ENCODE measurements at places on chromosomes 16 and 17.

DNA sequence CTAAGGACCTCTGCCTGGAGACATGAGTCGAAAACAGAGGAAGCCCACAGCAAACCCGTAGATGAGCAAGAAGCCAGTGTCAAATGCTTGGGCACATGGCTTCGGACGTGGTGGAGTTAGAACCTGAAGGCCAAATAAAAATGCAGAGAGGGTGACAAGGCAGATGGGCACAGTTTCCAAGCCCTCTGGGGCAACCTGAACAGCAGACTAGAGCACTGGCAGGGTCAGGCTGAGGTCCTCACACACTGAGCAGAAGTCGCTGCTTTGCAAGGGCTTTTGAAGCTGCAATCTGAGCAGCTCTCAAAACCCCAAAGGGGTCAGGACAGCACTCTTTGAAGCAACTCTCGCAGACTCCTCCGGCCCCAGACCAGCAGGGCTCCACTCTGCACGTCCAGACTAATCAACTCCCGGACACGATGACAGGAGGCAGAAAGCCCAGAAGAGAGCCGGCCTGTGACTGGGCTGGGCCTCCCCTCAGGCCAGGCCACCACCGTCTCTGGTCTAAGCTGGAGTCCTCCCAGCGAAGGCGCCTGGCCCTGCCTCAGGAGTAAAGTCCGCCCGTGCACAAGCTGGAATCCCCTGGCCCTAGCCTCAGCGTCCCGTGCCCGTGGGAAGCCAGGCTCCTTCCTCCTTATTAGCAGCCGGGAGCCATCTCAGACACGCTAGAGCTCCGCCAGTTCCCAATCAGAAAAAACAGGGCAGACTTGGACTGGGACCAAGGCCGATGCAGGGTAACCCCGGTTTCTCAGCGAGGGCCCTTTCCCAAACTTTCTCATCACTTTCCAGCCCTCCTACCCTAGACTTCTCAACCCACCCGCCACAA, 924 bp downstream of the SMARCD2 start:
- DNase-seq = no peak

DNA sequence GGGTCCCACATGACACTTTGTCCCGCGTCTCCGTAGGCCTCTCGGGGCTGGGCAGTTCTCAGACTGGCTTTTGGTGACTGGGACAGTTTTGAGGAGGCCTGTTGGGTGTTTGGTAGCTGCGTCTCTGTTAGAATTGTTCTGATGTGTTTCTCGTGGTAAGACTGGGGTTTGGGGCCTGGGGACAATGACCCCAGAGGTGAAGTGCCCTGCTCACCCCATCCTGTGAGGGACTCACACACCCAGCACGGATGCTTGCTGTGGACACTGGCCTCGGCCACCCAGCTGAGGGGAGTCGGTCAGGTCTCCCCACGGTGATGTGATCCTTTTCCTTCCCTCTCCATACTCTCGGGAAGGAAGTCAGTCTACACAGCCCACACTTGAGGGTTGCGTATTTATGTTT, 50.3 kb downstream of the METRNL start:
- DNase-seq = no peak

GRCh38 chr16:4303973-4304372, 11.9 kb upstream of the GLIS2 start:
- no peak for DNase-seq

GRCh38 chr17:63249256-63250004, 196.7 kb downstream of the CYB561 start:
- DNase-seq = no peak

DNA sequence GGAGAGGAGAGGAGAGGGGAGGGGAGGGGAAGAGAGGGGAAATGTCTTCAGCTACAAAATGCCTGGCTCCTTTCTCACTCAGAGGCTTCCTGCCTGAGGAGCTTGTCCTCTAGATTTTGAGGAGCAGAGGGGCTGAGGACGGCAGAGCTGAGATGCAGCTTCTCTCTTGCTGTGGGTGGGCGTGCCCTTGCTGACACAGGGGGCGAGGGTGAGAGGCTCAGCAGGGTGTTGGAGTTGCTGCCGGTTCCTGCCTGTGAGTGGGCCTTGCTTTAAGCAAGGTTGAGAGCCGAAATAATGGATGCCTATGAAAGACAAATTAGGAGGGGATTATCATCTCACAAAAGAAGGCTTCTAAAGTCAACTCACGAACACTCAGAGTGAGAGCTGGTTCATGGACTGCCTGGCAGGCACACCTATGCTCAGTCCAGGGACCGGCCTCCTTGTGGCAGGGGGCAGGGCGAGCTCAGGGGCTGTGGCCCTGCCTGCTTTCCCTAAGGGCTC, 215.6 kb downstream of the MSI2 start:
- DNase-seq = no peak

- no peak for DNase-seq
These were observed 4.7 kb upstream of the KDM8 start for GRCh38 chr16:27198451-27199234.

DNA sequence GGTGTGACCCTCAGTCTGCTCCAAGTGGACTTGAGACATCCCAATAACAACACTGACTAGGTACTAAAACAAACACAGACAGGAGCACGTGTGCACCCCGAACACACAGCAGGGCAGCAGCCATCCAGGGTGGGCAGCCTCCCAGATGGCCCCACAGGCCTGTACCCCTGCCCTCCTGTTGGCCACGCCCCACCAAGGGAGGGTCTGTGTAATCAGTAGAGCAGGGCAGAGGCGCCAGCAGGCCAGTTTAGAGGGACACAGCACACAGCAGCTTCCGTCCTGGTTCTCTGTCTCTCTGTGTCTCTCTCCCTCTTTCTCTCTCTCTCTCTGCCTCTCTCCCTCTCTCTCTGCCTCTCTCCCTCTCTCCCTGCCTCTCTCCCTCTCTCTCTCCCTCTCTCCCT, 21.4 kb downstream of the ACTG1 start:
- DNase-seq = no peak

DNA sequence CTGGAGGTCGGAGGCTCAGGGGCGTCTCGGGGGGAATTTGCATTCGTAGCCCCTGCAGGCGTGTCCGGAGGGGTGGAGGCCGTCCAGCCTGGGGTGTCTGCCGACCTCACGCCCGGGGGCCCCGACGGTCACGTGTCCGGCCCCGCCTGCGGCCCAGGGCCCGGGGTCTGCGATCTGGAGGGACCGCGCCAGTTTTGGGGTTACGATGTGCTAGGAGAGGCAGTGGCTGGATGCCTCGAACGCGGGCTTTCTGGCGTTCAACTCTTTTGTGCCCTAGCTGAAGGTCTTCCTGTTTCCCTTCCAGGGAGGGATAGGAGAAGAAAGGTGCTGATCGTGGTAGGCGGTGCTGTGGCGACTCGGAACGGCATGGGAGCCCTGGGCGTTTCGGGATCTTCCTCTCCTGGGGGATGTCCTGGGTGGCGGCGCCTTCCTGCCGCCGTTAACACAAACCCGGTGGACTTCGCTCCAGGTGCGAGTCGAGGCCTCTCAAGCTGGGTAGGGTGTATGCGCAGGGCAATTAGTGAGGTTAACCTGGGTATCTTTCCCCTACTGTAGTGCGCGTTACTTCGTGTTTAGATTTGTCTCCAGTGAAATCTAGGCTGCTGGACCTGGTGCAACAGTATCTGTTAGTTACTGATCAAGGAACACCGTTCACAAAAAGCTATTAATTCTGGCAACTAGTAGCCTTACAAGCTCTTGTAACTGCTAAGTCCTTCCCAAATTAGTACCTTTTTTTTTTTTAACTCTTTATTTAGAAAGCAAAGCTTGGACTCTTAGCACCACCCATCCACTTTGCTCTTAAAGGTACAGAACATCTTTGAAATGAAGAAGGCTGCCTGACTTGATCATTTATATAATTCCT, 1.3 kb downstream of the AKAP1 start:
- no peak for DNase-seq

Data from activated naive CD4-positive, alpha-beta T cell (primary cell).